ENCODE measurements at places on chromosomes 16 and 17.

DNA sequence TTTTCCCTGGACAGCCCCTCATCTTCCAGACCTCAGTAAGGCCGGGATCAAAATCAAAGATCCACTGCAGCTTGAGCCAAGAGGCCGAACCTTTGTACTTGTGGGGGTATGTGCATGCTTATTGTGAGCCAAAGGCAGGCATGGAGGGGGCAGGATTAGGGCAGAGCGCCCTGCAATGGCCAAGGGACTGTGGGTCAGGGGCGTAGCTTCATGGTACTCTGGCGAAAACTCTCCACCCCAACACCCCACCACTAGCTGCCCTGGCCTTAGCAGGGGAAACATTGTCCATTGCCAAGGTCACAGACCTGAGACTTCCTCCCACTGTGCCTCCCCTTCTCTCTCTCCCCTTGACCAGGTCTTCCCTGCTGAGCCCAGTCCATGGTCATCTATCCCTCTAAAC, 90.1 kb downstream of the TMEM132E start:
- DNase-seq, result no peak

DNA sequence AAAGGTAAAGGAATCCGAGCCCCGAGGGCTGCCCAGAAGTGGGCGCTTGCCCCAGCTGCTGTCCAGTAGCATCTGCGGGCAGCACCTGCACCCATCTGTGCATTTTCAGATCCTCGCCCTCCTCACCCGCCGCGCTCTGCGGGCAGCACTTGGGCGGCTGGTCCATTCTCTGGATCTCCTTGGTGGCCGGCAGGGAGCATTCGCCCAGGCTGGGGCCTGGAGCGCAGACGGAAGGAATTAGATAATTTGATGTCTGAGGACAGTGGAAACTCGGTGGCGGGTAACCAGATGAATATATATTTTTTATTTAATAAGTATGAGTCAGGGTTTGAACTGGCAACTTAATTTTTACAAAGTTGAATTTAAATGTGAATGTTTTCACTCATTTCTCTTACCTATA, 88.5 kb downstream of the NPIPB11 start:
- DNase-seq, result no peak

DNA sequence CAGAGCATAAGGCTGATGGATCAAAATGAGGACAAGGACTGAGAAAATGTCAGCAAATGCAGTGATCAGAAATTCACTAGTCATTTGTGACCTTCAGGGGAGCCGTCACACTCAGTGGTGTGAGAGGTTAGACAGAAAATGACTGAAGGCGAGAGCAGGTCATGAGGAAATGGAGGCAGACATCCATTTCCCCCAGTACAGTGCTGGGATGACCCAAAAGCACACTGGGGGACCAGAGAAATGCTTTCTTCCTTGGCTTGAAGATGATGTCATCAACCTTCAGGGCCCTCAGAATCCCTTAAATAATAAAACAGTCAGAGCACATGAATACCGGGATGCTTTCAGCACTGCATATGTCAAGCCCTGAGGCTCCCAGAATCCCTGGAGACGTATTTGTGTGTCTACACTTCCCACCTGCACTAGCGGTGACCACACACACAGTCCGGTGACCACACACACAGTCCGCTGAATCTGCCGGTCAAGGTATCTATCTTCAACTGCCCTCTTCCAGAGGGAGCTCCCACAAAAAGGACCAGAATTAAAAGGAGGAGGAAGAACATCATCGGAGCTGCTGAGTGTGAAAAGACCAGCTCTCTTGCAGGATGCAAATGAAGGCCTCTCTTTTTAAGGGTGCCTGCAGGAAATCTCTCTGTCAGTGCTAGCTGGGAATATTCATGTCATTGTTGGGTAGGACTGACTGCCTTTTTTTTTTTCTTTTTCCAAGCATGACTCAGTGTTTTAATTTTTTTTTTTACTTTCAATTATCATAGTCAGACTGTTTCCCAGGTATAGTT, 8.2 kb downstream of the UBE2O start:
- DNase-seq, result no peak

- no peak for DNase-seq
Observed at GRCh38 chr17:7889166-7889955, 772 bp downstream of the CHD3 start.

- DNase-seq, result no peak
Observed at GRCh38 chr17:838486-838885, 56.3 kb downstream of the MRM3 start.

- DNase-seq, result no peak
Observed at GRCh38 chr17:16255481-16255921, 38.5 kb downstream of the PIGL start.

DNA sequence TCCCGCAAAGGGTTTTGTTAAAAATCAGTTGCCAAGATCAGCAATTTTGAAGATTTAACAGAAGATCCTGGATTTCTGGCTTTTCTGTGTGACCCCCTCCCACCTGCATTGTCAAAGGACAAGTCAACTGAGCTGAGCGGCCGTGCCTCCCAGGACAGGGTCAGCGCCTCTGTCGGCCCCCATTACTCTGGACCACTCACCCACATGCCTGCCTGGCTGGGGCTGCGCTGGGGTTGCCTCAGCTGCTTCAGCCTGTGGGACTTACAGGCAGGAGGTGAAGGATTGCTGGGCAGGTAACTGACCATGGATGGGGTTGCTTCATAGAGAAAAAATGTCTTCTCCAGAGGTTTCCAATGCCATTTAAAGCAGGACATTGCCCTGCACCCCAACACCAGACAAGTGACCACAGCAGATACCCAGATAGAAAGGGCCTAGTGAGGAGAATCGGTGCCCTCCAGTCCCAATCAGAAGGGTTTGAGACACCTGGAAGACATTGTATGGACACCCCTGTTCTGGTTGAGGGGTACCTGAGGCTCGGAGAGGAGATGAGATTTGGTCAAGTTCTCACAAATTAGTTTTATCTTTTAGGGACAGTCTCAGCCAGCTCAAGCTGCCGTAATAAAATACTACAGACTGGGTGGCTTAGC, 52.8 kb downstream of the SNX20 start:
- DNase-seq, result no peak

- no peak for DNase-seq
Observed at GRCh38 chr17:17053446-17054379, 11.5 kb downstream of the MPRIP start.

All from AG04449 (cell line).